ENCODE measurements at places on chromosomes 2 and 18. TPM values are rescaled to one million over a fixed set of nuclear protein-coding genes. Genes with fewer than 3 reads are reported as not detected.

RIT2 gene
- not detected for polyA plus RNA-seq

DNA sequence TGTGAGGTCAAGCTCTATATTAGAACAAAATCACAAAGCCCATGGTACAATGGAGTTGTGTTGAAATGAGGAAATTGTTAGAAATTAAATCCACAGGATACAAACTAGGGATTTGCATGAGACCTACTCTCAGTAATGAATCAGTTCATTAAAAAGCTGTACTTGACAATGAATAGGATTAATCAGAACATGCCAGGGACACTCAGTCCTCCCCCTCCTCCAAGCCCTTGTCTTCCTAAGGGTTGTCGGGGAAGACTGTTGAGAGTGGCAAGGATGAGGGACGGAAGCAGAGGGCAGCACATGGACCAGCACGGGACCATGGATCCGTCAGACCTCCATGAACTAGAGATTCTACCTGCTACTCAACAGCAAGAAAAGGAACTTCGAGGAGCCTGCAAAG is 39.8 kb downstream of the SPRED2 start:
- no peak for DNase-seq

DNA sequence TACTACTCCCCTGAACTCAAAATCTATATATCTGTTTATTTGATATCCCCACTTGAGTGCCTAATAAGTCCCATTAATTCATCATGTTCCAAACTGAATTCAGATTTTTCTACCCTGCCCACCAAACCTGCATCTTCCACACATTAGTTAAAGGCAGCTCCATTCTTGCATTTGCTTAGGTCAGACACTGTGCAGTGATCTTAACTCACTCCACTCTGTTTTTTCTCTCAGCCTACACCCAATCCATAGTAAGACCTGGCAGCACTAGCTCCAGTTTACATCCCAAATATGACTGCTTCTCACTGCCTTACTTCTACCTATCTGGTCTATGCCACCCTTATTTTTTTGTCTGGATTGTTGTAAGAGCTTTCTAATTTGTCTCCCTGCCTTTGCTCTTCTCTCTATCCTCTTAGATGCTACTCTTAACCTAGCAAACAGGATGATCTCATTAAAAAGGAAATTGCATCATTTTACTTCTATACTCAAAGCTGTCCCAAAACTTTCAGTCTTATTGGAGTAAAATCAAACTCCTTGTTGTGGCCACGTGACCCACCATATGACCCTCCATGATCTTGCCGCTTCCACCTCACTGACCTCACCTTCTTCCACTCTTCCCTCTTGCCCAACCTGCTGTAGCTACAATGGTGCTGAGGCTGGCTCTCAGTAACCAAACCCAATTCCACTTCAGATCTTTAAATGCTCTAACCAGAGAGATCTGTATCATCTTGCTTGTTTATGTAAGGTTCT is 274.9 kb upstream of the FANCL start:
- no peak for DNase-seq

- no peak for DNase-seq
Measured at GRCh38 chr2:153823880-153824279, 47.8 kb upstream of the GALNT13 start.

- DNase-seq, result no peak
Measured at GRCh38 chr2:106857882-106858478, 28.0 kb downstream of the ST6GAL2 start.

DNA sequence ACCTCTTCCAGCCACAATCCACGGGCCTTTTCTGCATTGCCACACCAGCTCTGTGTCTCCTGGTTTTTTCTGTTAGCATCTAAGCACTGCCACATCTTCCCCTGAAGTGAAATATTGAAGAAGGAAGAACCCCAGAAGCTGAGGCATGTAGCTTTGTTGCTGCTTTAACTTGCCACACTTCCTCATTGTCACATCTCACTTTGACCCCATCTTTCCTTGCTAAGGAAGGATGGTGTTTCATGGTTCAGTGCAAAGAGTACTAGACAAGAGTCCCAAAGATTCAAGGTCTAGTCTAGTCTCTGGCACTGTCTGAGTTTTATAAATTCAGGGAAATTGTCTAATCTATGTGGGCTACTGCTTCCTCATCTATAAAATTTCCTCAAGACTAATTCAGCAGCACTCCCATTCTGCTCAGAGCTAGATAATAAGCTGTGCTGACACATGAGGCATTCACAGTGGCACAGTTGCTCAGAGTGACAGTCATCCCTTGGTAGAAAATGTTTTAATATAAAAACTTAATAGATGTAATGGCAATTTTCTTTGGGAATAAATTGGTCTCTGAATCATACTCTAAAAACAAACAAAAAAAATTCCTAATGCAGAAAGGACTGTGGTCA is 483.0 kb upstream of the ID2 start:
- DNase-seq, result no peak

GRCh38 chr2:239378918-239379640 is 21.7 kb downstream of the HDAC4 start:
- DNase-seq, result no peak

GRCh38 chr2:86610871-86611270 is 12.8 kb downstream of the RNF103 start:
- no peak for DNase-seq

Measured in muscle of leg (tissue), 16 donors.